Natural killer cell (primary cell): ENCODE measurements at places on chromosomes 6 and 20. TPM values are rescaled to one million over a fixed set of nuclear protein-coding genes. Genes with fewer than 3 reads are reported as not detected.

DNA sequence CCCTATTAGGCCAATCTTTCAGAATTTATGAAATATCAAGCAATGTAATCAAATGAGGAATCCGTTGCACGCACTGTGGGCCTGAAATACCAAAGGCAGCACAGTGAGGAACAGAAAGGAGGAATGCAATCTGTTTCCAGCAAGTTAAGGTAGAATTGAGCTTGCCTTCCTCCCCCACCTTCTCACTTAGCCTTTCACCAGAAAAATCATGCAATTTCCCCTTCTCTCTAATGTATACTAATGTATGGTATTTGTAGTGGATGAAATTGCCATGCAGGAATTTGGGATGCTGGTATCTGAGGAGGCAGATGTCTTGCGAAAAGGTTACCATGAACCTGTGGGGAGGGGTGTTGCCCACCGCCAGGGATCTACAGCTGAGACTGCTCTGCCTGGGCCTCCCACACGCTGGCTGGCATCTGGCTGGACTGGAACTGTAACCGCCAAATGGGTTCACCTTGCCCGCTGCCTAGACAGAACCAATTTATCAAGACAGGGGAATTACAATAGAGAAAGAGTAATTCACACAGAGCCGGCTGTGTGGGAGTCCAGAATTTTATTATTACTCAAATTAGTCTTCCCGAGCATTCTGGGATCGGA is 222.4 kb upstream of the MYLIP start:
- no peak overlapping the region for H3K27ac ChIP-seq
- DNase-seq = no peak
- no peaks in the 10 kb centered on the region for H3K36me3 ChIP-seq
- peaks cover 16% of the 10 kb centered on the region for H3K4me1 ChIP-seq

DNA sequence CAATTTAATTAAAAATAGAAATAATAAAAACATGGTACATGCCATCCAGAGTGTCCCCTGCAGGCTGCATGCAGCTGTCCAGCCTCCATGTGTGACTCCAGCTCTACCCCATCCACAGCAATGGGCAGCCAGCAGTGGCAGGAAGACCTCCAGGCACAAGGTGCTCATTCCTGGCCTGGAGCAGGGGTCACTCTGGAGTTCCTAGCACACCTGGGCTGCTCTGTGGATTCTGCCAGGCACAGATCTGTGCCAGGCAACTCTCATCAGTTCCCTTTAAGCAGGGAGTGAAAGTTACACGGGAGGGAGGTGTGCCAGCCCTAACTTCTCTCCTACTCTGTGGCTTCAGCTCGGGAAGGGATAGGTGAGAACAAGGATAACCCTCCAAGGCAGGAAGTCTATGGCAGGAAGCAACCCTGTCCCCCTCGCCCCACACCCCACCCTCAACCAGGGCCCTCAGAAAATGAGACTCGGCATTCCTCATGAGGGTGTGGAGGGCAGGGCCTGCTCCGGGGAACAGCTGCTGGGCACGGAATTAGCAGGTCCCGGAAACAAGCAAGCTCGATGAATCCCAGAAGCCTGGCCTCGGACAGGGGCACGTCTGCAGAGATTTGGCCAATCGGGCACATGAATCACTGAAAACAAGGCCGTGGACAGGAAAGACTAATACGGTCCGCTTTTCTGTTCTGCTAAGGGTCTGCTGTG is 10.0 kb downstream of the JPH2 start:
- H3K4me1 ChIP-seq = no peaks in the 10 kb centered on the region
- DNase-seq = no peak
- no peak overlapping the region for H3K4me3 ChIP-seq
- H3K27me3 ChIP-seq = no peaks in the 10 kb centered on the region
- H3K36me3 ChIP-seq = no peaks in the 10 kb centered on the region

- no peaks in the 10 kb centered on the region for H3K27me3 ChIP-seq
- H3K27ac ChIP-seq = no peak overlapping the region
- no peaks in the 10 kb centered on the region for H3K36me3 ChIP-seq
- no peaks in the 10 kb centered on the region for H3K4me1 ChIP-seq
- no peak overlapping the region for H3K4me3 ChIP-seq
These were observed 146.2 kb downstream of the FAM83B start for GRCh38 chr6:54992789-54993188.

GRCh38 chr6:167547751-167548150 is 222.9 kb downstream of the TTLL2 start:
- no peak overlapping the region for H3K4me3 ChIP-seq
- no peak for DNase-seq
- no peaks in the 10 kb centered on the region for H3K36me3 ChIP-seq

Gene BCAS1
- total RNA-seq = 1.2 TPM

- no peaks in the 10 kb centered on the region for H3K27me3 ChIP-seq
- DNase-seq = no peak
- no peaks in the 10 kb centered on the region for H3K4me1 ChIP-seq
- no peak overlapping the region for H3K27ac ChIP-seq
- no peaks in the 10 kb centered on the region for H3K36me3 ChIP-seq
- no peak overlapping the region for H3K4me3 ChIP-seq
These were observed 148.8 kb upstream of the PROKR2 start for GRCh38 chr20:5465604-5465927.

DNA sequence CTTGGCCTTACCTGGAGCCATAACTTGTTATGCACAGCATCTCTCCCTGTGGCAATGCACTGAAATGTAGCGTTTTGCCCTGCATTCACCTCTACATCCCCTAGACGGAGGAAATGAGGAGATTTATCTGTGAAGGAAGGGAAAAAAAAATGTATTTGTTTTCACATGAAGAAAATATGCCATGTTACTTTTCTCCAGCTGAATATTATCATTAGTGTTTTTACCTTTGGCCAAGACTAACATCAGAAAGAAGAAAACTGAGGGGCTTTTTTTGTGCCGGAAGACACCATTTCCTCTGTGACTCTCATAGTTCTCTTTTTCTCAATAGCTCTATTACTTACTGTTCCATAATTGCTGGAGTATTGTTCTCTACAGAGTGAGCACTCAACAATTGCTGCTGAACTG is 280.4 kb downstream of the PTPRK start:
- H3K4me1 ChIP-seq = no peaks in the 10 kb centered on the region
- no peaks in the 10 kb centered on the region for H3K27me3 ChIP-seq
- peak overlapping the region; percentile 0 for H3K4me3 ChIP-seq
- peak overlapping the region; percentile 2 for H3K27ac ChIP-seq
- no peaks in the 10 kb centered on the region for H3K36me3 ChIP-seq

GRCh38 chr6:160882006-160882405 is 109.6 kb upstream of the MAP3K4 start:
- no peaks in the 10 kb centered on the region for H3K36me3 ChIP-seq
- no peak for DNase-seq
- H3K27me3 ChIP-seq = no peaks in the 10 kb centered on the region
- no peak overlapping the region for H3K4me3 ChIP-seq

DNA sequence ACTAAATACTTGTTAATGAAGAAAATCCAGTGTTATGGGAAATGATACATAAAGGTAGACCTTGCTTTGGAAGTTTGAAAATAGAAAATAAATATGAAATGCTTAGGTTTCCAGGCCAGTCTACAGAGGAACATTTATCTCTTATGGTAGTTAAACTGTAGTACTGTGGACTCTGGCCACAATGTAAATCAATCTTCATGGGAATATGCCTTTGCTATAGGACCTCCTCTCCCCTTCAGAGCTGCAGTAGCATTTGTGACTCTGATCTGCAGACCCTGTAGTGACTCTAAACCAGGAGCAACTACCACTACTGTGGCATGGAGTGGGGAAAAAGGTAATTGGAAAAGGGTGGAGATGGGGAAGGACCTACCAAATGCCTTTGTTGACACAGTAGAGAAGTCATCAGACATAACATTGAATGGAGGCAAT is 4.5 kb downstream of the HSPA1A start:
- no peak for DNase-seq
- H3K27me3 ChIP-seq = no peaks in the 10 kb centered on the region
- H3K4me1 ChIP-seq = peaks cover 32% of the 10 kb centered on the region

DNA sequence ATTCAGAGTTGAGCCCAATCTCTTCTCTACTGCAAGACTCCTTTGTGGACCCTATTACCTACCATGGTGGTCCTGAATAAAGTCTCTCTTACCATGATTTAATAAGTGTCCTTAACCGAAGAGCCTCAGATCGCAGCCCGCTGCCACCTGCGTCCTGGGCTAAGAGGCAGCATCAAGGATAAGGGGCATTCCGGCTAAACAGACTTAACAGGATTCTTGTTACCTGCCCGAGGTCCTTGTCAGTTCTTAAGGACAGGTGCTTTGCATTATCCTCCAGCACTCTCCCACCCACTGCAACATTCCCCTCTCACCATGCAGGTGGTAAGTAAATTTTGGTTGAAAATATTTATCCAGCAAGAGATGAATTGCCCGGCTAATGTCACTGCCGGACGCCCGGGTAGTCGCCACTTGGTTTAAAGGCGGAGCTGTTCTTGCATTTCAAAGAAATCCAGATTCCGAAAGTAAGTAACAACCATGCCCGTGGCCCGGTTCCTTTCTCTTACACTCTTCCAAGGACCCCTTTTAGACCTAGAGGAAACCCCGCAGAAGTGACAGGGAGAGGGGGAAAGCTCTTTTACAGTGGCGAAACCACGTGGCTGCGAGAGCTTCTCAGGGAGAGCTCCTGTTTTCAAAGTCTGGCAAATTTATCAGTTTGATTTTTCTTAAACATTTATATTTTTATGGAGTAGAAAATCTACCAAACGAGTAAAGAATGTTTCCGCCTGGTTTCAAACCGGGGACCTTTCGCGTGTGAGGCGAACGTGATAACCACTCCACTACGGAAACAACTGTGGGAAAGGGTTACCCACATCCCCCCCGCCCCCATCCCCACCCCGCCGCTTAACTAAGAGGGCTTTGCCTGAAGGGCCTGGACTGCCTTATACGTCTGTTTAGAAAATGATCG is 41.9 kb upstream of the PRSS16 start:
- no peak overlapping the region for H3K27ac ChIP-seq
- peaks cover 16% of the 10 kb centered on the region for H3K4me1 ChIP-seq
- peak overlapping the region; percentile 11 for H3K4me3 ChIP-seq
- DNase-seq = no peak
- H3K36me3 ChIP-seq = no peaks in the 10 kb centered on the region
- H3K27me3 ChIP-seq = peaks cover 8% of the 10 kb centered on the region

DNA sequence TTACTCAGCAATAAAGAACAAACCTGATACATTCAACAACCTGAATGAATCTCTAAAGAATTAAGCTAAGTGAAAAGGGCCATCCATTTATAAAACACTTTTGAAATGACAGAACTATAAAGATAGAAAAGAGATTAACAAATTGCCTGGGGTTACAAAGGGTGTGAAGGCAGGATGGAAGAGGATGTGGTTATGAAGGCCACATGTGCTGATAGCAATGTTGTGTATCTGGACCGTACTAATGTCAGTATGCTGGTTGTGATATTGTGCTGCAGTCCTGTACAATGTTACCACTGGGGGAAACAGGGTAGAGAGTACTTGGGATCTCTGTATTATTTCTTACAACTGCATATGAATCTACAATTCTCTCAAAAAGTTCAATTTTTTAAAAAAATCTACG is 36.4 kb downstream of the ELOVL5 start:
- peak overlapping the region; percentile 38 for H3K27ac ChIP-seq
- no peak overlapping the region for H3K4me3 ChIP-seq
- H3K27me3 ChIP-seq = no peaks in the 10 kb centered on the region
- no peak for DNase-seq
- no peaks in the 10 kb centered on the region for H3K36me3 ChIP-seq

Gene SLC26A8
- total RNA-seq = not detected

Gene RAB22A
- total RNA-seq = 19.6 TPM

GRCh38 chr6:144152334-144152900 is 2.1 kb downstream of the STX11 start:
- H3K27me3 ChIP-seq = no peaks in the 10 kb centered on the region
- peaks cover 10% of the 10 kb centered on the region for H3K36me3 ChIP-seq
- no peak for DNase-seq
- H3K27ac ChIP-seq = peak overlapping the region; percentile 90
- peaks cover 30% of the 10 kb centered on the region for H3K4me1 ChIP-seq

GRCh38 chr6:40901322-40902055 is 137.5 kb downstream of the UNC5CL start:
- H3K4me1 ChIP-seq = no peaks in the 10 kb centered on the region
- no peak overlapping the region for H3K27ac ChIP-seq
- H3K4me3 ChIP-seq = no peak overlapping the region
- no peaks in the 10 kb centered on the region for H3K27me3 ChIP-seq
- no peak for DNase-seq

Gene SIRPG
- 3.1 TPM for total RNA-seq

DNA sequence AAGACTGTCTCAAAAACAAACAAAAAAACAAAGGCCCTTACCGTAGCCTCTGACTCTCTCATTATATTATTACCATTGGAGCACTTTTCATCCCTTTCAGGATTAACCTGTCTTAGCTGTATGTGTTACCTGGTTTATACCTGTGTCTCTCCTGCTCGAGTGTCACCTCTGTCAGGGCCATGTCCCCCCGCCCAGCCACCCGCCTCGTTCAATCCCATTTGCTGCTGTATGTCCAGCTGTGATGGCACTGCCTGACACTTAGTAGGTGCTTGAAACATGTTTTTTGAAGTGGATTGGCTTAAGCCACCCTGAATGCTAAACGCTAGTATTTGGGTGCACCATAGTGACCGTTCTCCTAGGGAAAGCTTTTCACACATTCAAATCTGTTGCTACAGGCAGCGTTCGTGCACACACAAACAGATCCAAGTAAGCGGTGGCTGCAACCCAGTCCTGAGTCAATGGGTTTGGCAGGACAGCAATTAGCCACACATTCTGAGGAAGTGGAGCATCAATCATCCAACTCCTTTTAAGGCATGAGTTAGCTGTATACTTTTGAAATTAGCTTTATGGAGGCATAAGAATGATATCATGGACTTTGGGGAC is 98.9 kb upstream of the ZNF217 start:
- DNase-seq = no peak
- peaks cover 22% of the 10 kb centered on the region for H3K4me1 ChIP-seq
- peak overlapping the region; percentile 46 for H3K27ac ChIP-seq
- no peaks in the 10 kb centered on the region for H3K36me3 ChIP-seq

DNA sequence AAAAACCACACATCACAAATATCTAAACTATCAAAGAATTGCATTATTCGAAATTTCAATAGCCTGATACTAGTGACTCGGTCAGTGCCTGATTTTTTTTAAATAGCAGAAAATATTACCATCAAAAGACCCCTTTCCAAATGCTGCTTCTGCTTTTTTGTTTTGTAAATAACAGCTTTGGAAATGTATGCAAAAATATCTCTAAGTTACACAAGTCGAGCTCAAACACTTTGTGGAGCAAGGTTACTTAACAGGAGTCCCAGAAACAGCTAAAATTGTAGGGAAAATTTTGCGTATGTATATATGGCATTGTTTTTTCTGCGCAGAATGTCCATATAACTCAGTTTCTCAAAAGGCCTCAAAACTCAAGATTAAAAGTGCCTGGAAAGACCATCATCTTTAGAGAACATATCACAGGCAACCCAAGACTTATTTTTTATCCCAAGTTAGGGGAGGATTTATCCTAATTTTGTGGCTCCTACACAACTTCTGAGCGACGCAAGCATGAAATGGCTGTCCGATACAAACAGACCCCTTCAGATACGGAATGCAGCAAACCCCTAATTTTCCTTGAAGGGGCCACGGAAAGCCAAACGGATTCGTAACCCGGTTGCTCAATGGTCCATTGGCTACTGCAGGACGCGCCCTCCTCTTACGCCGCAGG is 1.3 kb downstream of the CEP85L start:
- H3K4me3 ChIP-seq = peak overlapping the region; percentile 89
- no peaks in the 10 kb centered on the region for H3K36me3 ChIP-seq
- peaks cover 11% of the 10 kb centered on the region for H3K4me1 ChIP-seq
- no peaks in the 10 kb centered on the region for H3K27me3 ChIP-seq
